D721Med (cell line): ENCODE measurements at places on chromosomes 6 and 20.

DNA sequence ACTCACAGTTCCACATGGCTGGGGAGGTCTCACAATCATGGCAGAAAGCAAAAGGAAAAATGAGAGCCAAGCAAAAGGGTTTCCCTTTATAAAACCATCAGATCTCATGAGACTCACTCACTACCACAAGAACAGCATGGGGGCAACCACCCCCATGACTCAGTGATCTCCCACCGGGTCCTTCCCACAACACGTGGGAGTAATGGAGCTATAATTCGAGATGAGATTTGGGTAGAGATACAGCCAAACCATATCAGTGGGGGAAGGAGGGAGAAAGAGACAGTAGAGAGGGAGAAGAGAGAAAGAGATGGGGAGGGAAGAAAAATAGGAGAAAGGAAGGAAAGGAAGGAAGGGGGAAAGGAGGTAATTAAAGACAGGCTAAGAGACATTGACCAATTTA lies 30.1 kb downstream of the GMDS start:
- DNase-seq, result no peak

DNA sequence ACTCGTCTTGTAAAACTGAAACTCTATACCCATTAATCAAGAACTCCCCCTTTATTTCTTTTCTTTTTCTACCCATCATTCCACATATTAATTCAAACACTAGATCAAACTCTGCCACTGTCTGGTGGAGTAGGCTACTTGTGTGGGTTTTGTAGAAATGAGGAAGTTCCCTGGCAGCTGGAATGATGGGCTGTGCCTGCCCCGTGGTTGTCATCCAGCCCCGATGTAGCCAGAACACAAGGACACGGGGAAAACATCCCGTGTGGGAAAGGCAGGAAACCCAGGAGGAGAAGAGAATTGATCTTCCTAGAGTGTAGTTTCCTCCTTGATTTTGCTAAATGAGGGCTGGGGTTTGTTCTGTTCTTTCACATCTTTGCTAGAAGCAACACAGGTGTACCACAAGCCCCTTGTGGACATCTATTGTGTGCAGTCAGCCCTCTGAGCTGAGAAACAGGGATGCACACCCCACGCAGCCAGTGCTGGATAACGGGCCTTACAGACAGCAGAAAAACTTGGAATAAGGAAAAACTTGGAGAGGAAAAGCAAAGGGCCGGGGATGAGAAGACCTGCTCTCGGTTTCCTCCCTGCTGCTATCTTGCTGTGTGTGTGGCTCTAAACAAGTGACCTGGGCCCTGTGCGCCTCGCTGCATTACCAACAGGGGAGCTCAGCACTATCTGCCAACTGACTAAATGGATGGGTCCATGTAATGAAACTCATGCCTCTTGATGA lies 88.0 kb downstream of the SCML4 start:
- no peak for DNase-seq

GRCh38 chr6:104958178-104959025 lies 1.5 kb downstream of the LIN28B start:
- no peak for DNase-seq

DNA sequence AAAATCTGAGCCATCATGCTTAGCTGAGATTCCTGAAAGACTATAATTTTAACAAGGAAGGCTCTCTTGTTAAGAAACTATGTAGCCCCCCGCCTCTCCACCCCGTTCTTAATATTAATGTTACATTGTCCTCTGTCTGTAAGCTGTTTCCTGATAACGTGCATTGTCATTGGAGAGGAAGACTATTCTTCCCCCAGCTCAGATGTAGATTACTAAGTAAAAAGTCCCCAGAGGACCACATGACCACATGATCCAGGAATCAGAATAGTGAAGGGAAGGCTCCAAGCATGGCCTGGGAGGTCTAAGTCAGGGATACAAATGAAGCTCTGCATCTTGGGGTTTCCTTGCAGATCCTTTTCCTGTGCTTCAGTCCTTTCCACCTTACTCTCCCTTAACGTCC lies 106.4 kb downstream of the JARID2 start:
- DNase-seq, result no peak

DNA sequence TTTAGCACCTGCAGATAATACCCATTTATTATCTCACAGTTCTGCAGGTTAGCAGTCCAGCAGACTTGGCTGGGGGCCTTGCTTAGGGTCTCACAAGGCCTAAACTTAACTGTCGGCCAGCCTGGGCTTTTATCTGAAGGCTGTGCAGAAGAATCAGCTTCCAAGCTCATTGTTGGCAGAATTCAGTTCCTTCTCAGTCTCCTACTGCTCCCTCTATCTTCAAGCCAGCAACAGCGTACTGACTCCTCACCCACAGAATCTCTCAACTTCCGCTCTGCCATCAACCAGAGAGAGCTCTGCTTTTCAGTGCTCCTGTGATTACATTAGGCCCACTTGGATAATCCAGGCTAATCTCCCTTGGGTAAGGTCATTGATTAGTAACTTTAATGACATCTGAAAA lies 30.2 kb upstream of the NHSL1 start:
- DNase-seq, result no peak

GRCh38 chr6:158869826-158870648 lies 50.9 kb upstream of the EZR start:
- DNase-seq, result no peak

- DNase-seq, result no peak
Measured at GRCh38 chr20:56773749-56774148, 144.6 kb downstream of the TFAP2C start.

- no peak for DNase-seq
Measured at GRCh38 chr6:128538763-128539162, 18.4 kb upstream of the PTPRK start.

GRCh38 chr20:21166801-21167200 lies 40.9 kb downstream of the KIZ start:
- no peak for DNase-seq

DNA sequence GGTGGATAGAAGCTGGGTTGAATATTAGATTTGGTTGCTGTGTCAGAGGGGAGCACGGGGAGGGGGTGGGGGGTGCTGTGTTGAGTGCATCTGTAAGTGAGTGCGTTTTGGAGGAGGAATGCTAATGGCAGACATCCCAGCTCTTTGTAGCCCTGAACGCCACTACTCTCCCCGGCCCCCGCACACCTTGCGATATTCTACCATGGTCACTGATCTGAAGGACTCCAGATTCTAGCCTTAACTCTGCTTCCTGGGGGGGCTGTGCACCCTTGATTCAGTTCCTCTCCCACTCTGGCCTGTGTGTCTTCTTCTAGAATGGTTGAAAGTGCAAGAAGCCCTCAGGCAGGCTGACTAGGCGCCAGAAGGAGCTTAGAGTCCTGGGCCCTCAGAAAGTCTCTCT lies 7.1 kb downstream of the GLP1R start:
- DNase-seq, result no peak

DNA sequence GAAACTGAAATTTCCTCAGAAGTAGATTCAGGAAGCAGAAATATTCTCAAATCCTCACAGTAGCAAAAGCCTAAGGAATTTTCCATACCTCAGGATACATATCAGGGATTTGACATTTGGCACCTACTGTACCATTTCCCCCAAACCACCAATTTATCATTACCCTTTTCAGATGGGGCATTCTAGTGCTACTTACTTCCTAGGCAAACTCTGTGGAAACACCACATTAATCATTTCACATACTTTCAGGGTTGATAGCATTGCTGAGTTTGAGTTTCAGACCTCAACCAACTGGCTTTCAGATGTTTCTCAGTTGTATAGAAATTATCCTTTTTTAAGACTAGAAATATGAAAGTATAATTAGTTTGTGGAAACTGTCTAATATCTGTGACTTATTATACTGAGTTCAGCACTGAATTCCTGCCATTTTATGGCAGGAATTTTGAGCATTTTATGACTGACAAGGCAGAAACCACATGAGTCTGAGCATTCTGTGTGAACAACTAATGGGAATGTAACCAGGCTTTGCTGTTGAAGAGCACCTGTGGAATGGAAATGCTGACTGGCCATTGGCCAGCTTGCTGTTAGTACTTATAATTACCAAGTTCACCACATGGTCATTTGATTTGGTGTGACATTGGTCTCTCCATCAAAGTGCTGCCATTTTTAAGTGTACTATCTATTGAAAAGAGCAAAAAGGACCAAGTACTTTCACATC lies 35.1 kb upstream of the IRAK1BP1 start:
- DNase-seq, result no peak

DNA sequence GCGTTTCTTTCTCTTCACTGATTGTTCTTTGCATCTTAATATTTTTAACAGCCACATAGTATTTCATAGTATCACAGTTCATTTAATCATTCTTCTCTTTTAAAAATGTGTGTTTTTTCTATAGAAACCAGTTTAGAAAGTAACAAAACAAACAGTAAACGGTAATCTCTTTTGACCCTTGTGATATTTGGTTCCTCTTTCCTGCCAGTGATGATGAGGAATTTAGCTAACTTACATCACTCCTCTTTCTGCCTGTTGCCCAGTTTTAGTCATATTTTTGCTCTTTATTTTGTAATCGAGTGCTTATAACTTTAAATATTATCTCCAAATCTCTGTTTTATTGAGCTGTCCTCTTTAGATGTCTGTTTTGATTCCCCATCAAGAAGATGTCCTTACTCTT lies 38.1 kb upstream of the ZBTB24 start:
- no peak for DNase-seq

DNA sequence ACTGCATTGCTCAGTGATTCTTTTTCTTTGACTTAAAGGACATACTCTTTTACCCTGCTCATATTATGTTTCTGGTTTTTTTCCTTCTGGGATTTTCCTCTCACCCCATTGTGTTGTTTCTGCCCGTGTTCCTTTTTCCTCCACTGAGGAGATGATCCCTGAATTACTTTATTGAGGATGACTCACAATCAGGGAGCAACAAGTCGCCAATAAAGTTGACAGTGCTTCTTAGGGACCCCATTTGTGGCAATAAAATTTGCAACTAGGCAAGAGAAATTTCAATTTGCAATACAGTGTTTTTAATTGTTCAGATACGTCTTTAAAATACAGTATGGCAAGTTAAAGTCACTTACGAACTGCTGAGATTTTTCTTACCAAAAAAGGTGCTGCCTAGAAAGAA lies 217.9 kb downstream of the SOX4 start:
- no peak for DNase-seq

GRCh38 chr6:6293317-6293716 lies 27.1 kb downstream of the F13A1 start:
- no peak for DNase-seq

- no peak for DNase-seq
Measured at GRCh38 chr6:109296452-109296851, 85.8 kb downstream of the CD164 start.

DNA sequence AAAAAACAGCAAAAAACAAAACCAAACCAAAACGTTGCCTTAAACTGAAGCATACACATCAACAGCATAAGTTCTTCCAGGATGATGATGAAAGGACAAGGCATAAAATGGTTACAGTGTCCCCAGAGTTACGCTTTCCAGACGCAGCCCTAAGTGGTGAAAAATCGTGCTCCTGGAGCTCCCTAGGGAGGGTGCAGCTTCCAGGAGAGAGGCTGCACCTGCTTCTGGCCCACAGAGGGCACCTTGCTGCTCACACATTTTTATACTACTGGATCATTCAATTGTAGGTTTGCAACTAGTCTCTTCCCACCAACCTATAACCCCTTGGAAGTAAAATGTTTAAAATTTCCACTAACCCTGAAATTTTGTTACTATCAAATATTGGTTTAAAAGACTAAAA lies 115.0 kb downstream of the PRKN start:
- DNase-seq, result no peak

DNA sequence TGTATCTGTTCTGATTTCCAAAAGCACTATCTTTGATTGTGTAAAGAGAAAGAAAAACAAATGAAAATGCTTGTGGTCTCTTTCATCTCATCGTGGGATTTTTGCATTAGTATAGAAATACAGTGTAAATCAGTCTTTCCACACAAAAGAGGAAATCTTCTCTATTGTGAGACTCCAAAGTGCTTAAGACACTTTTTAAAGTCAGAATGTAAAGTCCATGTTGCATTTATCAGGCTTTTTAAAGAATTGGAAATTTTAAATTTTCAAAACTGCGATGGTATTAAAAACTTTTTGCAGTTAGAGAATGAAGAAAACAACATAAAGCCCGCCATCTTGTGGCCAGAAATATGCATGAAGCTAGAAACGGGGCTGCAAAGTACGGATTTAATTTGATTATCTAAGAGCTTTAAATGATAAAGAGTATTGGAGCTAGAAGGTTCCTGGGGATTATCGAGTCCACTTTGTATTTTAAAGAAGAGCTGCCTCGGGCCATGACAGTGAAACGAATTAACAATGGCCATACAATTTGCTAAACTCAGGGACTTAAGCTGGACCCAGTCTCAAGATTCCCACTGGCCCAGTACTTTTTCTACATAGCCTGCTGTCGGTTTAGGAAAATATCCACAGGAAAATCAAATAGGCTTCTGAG lies 339.6 kb downstream of the ARHGAP18 start:
- no peak for DNase-seq

GRCh38 chr6:35717449-35718374 lies 19.1 kb upstream of the ARMC12 start:
- no peak for DNase-seq

DNA sequence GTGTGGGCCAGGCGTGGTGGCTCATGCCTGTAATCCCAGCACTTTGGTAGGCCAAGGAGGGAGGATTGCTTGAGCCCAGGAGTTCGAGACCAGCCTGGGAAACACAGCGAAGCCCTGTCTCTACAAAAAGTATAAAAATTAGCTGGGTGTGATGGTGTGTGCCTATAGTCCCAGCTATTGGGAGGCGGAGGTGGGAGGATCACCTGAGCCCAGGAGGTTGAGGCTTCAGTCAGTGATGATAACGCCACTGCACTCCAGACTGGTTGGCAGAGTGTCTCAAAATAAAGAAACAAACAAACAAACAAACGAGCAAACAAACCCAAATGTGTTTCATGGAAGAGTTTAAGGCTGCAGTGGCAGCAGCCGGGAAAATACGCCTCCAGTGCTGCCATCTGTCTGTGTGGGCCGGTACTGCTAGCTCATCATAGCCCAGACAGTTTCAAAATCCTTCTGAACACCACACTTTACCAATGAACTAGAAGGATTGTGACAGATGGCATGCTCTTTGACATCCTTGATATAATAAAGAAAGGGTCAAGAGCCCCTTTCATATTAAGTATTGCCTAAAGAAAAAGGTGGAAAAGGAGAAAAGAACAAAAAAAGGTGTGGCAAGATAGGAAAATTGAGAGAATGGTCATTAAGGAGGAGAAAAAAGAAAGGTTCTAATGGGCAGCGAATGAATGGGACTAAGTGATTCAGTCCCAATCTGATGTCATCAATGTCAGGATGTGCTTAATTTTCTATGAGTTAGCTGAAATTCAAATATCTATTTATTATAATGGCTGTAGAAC lies 298.6 kb downstream of the SYNE1 start:
- no peak for DNase-seq

- DNase-seq, result no peak
Measured at GRCh38 chr6:164792666-164793065, 516.7 kb downstream of the C6orf118 start.

GRCh38 chr6:43171707-43172103 lies 636 bp downstream of the SRF start:
- no peak for DNase-seq

GRCh38 chr6:164098857-164099267 lies 684.3 kb downstream of the QKI start:
- no peak for DNase-seq

DNA sequence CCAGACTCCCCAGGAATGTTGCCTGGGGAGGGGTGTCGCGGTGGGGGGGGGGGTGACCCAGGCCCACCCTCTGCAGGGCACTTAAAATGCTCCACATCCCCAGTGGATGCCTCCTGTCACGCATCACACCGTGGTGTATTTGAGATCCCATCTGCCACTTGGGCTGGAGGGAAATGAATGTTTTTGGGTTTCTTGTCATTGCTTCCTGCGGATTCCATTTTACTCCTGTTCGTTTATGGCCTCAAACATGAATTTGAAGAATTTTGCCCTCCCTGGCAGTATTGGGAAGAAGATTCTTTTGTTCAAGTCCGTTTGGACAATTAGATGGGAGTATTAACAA lies 544 bp upstream of the KHDC1 start:
- no peak for DNase-seq
